Activated T-cell treated with anti-CD3 and anti-CD28 coated beads for 1 hour (primary cell): ENCODE measurements at places on chromosomes 7 and 10.
A peak's percentile ranks its signal among the peaks of the same experiment; 100 is the strongest.

- peak; percentile 20 for DNase-seq
Measured at GRCh38 chr10:79445977-79446757, 743 bp upstream of the ZCCHC24 start.

- DNase-seq: no peak
Measured at GRCh38 chr7:53638517-53638916, 603.1 kb downstream of the POM121L12 start.

GRCh38 chr7:95646350-95646749 lies 50.0 kb upstream of the PDK4 start:
- no peak for DNase-seq

DNA sequence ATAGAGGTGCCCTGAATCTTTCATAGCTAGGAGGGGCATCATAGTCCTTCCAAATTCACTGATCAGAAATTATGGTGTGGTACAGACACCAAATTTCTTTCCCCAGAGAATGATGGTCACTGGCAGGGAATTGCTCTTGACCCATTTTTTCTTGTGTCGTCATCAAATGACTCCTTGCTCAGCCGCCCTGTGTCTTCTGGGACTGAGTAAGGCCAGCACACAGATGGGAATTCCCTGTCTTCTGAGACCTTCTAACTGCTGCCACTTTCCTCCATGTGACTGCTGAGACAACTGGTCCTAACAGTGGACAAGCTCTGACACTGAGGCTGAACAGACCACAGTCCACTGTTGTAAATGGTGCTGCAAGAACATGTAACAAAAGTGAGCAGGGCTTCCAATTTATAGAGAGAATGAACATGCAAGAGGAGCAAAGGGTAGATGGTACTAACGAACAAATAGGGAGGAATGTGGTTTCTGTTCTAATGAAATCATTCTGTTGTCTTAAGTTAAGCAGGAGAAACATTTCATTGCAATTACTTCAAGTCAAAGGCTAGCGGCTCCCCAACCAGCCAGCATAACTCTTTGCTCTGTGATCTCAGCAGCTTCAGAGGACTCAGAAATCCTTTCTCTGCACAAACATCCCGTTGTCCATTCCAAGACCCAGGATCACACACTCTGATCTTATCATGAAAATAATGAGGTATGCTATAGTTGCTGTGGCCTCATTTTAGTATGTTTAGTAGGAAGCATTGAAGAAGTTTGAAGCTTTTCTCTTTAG lies 235.9 kb upstream of the PRSS1 start:
- DNase-seq: no peak

DNA sequence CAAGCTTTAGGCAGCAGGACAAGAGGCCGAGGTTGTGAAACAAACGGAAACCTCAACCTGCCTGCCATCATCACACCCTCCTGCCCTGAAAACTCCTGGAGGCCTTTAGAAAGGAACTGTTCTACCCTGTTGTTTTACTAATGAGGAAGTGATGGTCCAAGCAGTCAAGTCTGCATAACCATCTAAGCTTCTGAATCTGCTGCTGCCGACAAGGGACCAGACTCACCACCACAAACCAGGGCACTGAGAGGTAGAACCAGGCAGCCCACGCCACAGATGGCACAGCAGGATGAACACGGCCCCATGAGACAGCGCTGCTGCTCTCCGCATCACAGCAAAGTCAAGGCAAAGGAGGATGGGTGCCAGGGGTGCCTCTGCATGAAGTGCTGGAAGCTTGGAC lies 209.4 kb downstream of the CELF2 start:
- no peak for DNase-seq

- DNase-seq: no peak
Measured at GRCh38 chr10:23362069-23362830, 17.7 kb upstream of the C10orf67 start.
